ENCODE measurements at places on chromosomes 1 and 21.

DNA sequence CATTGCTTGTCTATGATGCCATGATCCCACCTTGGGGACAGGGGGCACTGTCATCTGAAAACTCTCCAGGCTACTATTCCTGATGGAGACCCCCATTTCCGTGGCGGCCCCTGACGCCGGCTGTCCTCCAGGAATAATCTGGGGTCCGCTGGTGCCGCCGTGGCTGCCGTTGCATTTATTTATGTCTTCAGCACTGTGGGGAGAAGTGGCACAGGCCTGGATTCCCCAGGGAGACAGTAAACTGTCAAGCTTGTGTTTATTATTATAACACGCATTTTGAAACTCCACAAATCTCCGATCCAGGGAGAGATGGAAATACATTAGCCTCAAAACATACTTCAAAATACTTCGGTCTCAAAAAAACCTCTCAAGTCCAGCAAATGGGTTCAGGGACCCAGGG, 126.9 kb upstream of the C1orf174 start:
- peak; percentile 51 for DNase-seq

DNA sequence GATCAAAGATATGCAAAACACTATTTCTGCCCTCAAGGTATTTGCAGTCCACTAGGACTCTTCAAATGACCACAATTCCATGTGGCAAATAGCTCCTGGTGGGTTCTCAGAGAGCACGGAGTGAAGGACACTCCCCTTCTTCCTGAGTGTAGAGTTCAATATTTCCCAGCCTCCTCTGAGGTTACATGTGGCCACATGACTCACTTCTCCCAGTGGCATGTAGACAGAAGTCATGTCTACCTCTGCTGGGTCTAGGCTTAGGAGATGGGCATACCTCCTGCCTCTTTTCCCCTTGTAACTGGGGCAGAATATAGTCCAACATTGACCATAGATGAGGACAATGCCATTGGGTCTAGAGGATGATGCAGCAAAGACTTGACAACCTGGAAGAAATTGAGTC, 191.4 kb downstream of the MIS18A start:
- no peak for DNase-seq

GRCh38 chr1:50735443-50735842, 224.6 kb downstream of the FAF1 start:
- DNase-seq: peak; percentile 32

DNA sequence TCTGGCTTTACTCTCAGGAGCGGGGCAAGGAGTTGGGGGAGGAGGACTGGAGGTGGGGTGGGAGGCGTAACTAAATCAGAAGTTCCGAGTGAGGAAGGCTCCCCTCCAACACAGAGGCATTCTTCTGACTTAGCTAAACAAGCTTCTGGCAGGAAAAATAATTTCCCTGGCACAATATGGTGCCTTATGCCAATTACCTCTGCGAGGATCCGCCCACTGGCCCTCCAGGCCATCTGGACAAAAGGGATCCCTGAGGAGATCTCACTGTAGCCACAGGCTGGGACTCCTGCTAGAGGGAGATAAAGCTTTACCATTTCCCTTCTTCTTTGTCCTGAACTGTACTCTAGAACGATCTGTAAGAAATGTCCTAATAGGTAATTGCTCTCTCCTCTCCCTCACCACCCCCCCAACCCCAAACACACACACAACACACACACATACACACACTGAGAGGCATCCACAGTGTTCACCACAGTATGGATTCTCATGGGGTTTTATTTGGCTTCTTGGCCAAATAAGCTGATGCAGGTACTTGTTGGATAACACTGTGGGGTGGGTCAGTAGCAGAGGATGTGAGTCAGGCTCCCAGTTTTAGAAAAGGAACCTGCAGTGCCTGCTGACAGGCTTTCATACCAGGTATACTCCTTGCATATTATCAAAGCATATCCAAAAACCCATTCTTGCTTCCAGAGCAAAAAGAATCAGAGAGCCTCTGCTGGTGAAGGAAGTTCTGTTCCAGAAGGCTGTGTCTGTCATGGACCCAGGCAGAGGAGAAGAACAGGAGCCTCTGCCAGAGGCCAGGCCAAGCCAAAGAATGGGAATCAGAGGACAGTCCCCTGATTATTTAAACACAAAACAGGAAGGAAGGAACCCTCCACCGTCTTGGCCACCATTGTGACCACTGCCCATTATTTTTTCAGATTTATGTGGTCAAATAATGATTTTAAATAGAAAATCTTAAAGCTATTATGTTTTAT, 169.1 kb downstream of the C1orf21 start:
- no peak for DNase-seq

DNA sequence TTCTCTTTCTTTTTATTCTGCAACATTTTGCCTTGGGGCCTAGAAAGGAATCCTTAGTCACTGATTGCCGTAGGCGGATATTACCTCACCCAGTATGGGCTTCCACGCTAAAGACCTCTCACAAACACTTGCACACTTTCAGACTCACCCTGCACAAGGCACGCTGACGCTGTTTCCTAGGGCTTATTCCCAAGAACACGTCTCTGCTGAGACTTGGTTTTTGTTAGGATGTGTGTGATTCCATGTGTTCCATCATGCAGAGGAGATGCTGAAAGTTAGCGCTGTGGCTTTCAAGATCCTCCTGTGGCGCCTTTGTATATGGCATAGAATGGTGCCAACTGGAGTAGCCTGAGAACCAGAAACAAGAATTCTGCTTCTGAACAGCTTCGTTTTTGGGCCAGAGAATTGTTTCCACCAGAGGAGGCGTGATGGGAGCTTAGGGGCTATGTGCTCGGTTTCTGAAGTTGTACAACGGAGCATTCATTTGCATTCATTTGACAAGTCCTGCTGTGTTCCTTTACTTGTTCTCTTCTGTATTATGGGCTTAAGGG, 297.0 kb downstream of the DISC1 start:
- no peak for DNase-seq

DNA sequence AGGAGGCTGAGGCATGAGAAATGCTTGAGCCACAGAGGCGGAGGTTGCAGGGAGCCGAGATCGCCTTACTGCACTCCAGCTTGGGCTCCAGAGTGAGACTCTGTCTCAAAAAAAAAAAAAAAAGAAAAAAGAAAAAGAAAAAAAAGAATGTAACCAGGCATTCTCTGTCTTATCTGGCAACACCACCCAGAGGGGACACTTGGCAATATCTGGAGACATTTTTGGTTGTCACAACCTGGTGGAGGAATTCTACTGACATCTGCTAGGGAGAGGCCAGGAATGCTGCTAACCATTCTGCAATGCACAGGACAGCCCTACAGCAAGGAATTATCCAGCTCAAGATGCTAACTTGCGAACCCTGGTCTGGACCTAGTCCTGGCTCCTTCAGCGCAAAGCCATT, 2.3 kb upstream of the CNR2 start:
- no peak for DNase-seq
